ENCODE measurements at places on chromosomes 3 and 15. TPM values are rescaled to one million over a fixed set of nuclear protein-coding genes. Genes with fewer than 3 reads are reported as not detected.
A peak's percentile ranks its signal among the peaks of the same experiment; 100 is the strongest.

DNA sequence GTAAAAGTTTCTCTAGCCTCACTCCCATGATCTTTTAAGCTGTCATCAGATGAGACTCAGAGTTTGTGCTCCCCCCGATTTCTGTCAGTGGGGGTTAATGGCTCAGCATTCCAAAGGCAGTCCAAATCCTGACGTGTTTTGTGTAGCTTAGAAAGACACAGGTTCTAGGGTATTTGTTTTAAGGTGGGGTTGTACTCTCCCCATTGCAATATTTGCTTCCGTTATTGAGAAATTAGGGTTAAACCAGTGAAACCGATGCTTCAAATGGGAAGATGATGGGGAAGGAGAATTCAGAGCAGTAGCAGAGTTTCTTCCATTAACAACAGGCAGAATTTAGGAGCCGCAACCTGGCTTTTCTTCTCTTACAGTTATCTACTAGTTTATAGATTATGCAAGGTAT lies 3.4 kb downstream of the PIGB start:
- no peak for DNase-seq

GRCh38 chr3:4834403-4834866 lies 144.8 kb upstream of the BHLHE40 start:
- DNase-seq = no peak

GRCh38 chr3:139571711-139572110 lies 32.2 kb upstream of the RBP1 start:
- DNase-seq = no peak

- DNase-seq = no peak
Observed at GRCh38 chr15:31412824-31413223, 86.2 kb downstream of the KLF13 start.

DNA sequence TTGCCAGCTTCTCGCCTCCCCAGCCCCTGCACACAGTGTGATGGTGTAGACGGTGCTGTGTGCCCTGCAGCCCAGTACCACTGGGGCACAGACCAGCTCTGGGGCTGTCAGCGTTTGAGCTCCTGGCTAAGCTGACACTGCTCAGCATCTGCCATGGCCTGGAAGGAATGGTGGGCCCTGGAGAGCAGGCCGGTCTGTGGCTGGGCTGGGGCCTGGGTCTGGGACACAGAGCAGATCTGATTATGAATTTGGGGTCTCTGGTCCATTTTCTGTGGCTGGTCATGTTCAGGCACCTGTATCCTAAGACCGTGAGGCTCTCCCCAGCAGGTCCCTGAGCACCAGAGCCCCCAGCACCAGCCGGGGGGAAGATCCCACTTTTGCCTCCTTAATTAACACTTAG lies 34.7 kb downstream of the HCN4 start:
- DNase-seq = no peak

DNA sequence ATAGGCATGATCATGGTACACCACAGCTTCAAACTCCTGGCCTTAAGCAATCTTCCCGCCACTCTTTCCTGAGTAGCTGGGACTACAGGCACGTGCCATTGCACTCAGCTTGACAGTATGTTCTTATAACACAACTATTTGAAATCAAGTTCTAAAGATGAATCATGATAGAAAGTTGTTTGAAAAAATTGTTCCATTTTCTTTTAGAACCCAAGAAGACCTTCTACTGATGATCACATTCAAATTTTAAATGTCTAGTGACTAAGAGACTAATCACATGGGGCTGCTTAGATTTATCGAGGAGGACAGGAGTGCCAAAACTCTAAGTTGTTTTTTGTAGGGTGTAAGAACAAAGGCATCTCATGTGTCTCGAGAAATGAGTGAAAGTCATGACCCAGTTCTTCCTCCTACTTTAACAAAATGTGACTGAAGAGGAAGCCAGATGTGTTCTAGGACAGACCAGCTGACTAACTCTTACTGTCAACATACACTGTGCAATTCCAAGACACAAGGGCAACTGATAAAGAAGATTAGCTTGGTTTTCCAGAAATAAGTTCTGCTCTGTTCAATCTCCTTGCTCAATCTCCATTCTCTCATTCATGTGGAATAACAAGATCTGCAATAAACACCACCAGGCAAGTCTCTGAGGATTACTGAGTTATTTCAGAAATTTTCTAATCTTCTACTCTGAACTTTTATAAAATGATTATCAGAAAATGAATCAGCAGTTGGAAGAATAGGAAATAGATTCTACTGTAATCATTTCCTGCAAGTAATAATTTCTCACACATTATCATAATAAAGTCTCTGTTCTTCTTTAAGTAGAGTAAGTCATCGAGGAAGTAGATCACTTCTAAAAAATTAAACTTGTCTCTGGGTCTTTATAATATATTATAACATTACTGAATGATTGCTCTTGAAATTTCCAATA lies 122.6 kb upstream of the CCNL1 start:
- peak; percentile 52 for DNase-seq

DNA sequence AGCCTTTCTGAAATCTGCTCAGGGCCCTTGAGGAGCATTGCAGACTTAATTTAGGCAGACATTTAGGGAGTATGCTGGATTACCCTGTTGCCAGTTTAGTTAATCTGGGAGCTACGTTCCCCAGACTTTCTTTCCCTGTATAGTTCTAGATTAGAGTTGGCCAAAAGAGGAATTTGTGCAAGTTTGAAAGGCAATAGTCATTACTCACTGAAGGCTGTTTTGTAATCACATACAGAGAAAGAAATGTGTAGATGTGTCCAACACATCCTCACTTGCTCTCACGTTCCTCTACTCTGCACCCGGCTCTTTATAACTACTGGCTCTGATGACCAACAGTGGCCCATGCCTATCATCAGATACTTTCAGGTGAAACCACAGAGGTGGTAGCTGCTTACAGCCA lies 24.2 kb downstream of the MASP1 start:
- DNase-seq = no peak

- no peak for DNase-seq
Observed at GRCh38 chr15:73560501-73561117, 72.6 kb downstream of the NPTN start.

DNA sequence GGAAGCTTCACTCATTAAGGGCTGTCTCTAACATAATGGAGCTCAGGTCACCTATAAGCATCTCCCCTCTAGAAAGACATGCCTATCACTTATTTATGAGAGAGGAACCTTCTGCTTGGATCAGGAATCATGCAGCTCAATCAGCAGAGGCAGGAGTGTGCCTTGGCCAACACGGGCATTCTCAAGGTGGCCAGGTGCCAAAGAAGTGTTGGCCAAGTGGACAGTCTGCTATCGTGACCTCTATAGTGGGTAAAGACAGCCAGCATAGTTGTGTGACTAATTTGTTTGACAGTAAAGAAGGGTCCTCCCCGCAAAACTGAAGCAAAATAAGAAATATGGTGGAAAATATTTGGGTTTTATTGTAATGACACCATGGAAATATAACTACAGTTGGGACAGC lies 14.7 kb upstream of the AGTR1 start:
- DNase-seq = no peak

- DNase-seq = no peak
Observed at GRCh38 chr15:66941108-66941711, 124.2 kb upstream of the SMAD3 start.

DNA sequence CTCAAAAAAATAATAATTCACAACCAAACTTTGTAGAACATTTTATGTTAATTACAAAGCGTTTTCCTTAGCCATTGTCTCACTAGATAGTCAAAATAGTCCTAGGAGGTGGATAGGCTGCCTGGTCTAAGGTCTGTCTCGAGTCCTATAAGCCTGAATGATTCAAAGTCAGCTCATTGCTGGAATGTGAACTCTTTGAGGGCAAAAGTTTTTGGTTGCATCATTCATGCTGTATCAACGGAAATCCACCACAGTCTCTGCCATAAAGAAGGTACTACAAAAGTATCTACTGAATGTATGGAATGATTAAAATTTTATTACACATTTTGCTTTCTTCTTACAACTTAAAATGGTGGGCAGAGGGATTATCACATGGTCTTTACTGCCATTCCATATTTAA lies 387.3 kb upstream of the RARB start:
- no peak for DNase-seq

DNA sequence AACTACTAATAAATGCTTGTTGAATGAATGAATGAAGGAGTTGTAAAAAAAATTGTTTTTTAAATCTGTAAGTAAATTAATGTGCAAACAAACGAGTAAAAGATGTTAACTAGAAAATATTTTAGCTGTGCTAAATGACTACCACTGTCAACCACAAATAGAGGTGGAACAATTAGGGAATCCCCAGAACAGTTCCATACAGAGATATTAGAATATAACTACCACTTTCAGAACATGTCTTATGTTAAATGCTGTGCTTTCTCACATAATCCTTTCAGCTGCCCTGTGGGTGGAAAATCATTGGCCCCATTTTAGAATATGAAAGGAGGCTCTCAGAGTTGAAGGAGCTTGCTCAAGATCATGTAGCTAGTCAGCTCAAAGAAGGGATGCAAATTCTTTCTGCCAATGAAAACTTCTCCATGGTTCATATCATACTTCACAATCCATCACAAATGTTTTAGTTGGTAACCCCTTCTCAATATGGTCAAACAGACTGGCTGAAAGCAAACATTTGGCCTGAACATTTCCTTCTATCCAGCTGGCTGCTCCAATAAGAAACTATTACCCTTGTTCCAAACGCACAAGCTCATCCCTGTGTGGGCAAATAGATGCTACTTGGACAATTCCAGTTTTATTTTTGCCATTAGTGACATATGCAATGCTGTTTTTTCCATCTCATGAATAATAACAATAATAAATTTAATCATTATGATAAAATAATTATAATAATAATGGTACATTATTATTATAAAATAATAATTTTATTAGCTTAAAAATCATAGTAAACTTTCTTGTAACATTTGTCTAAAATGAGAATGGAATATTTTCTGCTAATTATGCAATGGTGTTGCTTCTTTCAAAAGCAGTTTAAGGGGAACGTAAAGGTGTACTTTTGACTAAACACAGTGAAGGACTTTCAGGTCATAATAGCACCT lies 290.4 kb upstream of the STT3B start:
- DNase-seq = no peak

GRCh38 chr3:79598594-79598993 lies 169.2 kb downstream of the ROBO1 start:
- DNase-seq = no peak

- no peak for DNase-seq
Observed at GRCh38 chr3:32454731-32455608, 47.7 kb downstream of the CMTM6 start.

DNA sequence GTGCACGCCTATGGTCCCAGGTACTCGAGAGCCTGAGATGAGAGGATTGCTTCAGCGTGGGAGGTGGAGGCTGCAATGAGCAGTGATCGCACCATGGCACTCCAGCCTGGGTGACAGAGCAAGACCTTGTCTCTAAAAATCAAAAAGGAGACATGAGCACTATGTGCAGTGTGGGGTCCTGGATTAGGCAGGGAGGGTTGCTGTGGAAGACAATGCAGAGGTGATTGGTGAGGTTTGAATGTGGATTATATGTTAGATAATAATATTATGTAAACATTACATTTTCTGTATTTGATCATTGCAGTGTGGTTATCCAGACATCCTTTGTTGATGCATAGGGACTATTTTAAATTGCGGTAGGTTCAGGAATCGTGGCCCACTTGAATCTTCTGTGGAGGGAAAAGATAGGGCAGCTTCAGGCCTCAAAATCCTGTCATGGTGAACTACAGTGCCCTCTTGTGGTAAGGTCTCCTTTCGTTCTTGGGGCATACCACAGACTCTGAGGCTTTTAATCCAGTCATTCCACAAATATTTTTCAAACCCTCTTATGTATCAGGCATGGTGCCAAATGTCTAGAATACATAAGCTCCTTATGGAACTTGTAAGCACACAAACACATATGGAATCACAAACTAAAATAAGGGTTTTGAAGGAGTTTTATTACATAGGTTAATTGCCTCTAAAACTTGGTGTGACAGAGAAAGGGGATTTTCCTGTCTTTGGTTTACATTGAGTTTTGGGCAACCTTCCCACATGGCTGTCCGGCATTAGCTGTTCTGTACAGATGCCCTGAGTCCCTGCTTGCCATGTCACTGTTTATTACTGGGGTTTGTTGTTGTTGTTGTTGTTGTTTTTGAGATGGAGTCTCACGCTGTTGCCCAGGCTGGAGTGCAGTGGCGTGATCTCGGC lies 37.7 kb downstream of the GPD1L start:
- DNase-seq = peak; percentile 79

SMAD3 gene
- total RNA-seq = 53.1 TPM

MTMR10 gene
- total RNA-seq = 56.4 TPM

GOLGA6L7 gene
- not detected for total RNA-seq

ONECUT1 gene
- not detected for total RNA-seq

NEK10 gene
- 6.0 TPM for total RNA-seq

MYRIP gene
- total RNA-seq = 7.2 TPM

ATP13A5 gene
- not detected for total RNA-seq

CIP2A gene
- total RNA-seq = 6.0 TPM

PP2D1 gene
- not detected for total RNA-seq

WDR49 gene
- not detected for total RNA-seq

GOLGA8S gene
- 0.13 TPM for total RNA-seq

FANCD2OS gene
- not detected for total RNA-seq

BFSP2 gene
- total RNA-seq = not detected

RGMA gene
- 5.4 TPM for total RNA-seq

Data from Peyer's patch (tissue), 4 donors.